ENCODE measurements at places on chromosomes 1 and 21.

GRCh38 chr1:160117300-160117699, 1.7 kb downstream of the ATP1A2 start:
- no peak for DNase-seq

GRCh38 chr1:58392083-58392482, 154.4 kb downstream of the OMA1 start:
- DNase-seq = no peak

GRCh38 chr21:26136671-26137070, 33.9 kb downstream of the APP start:
- DNase-seq = no peak

- no peak for DNase-seq
These were observed 9.5 kb downstream of the PLXNA2 start for GRCh38 chr1:208234721-208235120.

DNA sequence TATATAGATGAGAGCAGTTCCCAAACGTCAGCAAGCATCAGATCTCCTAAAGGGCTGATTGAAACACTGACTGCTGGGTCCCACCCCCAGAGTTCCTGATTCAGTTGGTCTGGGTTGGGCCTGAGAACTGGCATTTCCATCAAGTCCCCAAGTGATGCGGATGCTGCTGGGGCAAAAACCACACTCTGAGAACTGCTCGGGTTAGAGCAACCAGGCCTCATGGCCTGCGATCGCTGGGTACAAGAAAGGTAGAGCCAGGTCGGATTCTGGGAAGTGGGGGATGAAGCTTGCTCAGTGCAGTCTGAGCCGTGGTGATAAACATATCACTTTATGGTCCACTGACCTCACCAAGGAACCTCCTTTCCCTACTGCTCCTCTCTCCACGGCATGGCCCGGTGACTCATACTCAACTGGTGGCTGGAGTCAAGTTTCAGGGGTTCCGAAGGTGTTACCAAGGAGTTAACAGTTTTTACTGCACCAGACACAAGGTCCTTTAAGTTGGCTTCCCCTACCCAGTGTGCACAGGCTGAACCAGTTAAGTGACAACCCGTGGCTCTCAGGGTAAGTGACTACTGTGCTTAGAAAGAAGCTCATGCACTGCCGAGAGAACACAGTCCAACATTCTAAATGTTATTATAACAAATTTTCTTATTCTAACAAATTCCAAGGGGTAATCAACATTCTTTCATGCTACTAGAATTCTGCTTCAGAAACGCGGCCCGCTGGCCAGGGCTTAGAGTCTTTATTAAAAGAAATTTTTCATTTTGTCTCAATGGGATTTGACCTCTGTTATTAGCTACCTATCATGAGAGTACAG, 153.5 kb downstream of the TGFBR3 start:
- DNase-seq = no peak
